ENCODE measurements at places on chromosomes 5 and 9.

DNA sequence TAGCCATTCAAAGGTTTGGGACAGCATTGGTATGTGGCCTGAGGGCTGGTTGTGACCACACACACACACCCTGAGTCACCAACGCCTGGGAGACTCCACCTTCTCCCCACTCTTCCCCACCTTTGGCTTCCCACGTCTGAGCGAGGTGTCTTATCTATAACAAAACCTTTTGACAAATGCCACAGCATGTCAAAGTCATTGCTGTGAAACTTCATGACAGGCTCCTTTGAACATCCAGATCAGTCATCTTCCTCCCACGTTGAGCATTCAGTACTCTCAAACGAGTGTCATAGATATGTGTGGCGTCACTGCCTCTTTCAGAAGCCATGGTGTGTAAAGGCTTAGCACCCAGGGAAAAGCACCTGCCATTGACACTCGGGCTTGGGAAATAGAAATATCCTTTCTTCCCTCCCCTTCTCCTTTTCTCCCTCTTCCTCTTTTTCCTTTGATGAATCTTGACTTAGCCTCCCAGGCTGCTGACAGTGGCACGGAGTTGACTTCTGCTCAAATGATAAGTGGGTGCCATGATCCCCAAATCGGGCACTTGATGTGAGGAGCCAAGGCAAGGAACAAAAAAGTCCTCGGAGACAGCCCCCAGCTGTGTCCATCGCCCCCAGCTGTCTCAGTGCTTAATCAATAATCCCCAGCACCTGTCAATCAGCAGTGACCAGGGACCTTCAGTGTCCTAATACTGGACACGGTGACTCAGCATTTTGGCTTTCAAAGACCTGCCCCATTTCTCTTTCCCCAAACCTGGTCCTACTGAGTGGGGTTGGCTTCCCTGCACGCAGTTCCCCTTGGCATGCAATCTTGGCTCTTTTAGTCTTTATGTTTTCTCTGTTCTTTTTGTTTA is 114.8 kb downstream of the FGF18 start:
- DNase-seq = no peak

GRCh38 chr5:169299663-169300467 is 1.1 kb downstream of the SLIT3 start:
- DNase-seq = no peak

- DNase-seq = no peak
Measured at GRCh38 chr9:106218427-106218826, 524.1 kb downstream of the TMEM38B start.

DNA sequence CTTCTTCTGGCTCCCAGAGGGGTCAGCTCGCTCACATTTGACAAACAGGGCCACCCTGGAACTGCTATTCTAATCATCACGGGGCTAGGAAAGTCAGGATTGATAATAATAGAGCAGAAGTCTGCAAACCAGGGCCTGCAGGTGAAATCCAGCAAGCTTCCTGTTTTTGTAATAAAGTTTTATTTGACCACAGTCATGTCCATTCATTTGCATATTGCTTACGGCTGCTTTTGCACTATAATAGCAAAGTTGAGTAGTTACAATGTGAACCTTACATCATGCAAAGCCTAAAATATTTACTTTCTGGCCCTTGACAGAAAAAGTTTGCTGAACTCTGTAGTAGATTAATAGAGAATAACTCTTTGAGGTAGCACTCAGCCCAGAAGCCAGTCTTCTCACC is 63.2 kb upstream of the CTXN3 start:
- DNase-seq = no peak

GRCh38 chr5:32507738-32508434 is 63.3 kb upstream of the ZFR start:
- DNase-seq = no peak

GRCh38 chr9:83196946-83197345 is 134.0 kb upstream of the RASEF start:
- no peak for DNase-seq

- no peak for DNase-seq
Measured at GRCh38 chr9:79662537-79662956, 90.8 kb downstream of the TLE4 start.

All from GM19239 (cell line).